ENCODE measurements at places on chromosomes 3 and 15.

DNA sequence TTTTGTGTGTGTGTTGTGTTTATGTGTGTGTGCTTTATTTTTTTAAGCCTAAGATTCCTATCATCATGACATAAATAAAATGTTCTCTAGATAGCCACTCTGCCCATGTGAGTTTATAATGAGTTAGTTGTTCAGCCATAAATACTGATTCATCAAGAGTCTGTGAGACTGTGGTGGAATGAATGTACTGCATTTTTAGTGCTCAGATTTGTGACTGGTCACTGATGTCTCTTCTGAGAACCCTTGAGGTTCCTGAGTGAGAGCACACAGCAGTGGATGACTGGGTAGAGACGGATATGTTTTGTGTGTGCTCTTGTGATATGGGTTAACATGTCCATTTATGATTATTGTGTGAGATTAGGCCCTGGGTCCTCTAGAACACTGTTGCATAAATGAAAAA lies 51.2 kb downstream of the SETD5 start:
- DNase-seq = no peak

- DNase-seq = no peak
Measured at GRCh38 chr3:190059242-190059590, 61.5 kb downstream of the P3H2 start.

GRCh38 chr3:186115239-186115996 lies 6.5 kb upstream of the ETV5 start:
- DNase-seq = no peak

DNA sequence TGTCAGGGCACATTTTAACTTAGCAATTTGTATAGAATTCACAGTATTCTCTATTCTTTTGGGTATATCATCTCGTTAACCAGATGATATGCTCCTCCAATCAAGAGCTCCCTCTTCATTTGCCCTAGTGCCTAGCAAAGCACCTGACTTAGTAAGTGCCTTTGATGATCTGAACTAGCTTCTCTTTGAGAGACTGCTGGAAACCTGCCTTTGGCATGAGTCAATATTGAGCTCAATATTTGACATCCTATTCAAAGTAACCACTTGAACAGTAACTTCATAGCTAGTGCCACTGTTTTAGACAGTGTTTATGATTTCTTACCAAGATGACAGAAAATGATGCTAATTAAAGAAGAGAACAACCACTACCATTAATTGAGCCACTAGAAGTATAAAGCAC lies 696.3 kb upstream of the UBE2E2 start:
- DNase-seq = peak; percentile 6

- DNase-seq = no peak
Measured at GRCh38 chr3:44264146-44264545, 22.5 kb downstream of the TOPAZ1 start.

GRCh38 chr15:70892912-70893560 lies 410 bp downstream of the LRRC49 start:
- DNase-seq = no peak

DNA sequence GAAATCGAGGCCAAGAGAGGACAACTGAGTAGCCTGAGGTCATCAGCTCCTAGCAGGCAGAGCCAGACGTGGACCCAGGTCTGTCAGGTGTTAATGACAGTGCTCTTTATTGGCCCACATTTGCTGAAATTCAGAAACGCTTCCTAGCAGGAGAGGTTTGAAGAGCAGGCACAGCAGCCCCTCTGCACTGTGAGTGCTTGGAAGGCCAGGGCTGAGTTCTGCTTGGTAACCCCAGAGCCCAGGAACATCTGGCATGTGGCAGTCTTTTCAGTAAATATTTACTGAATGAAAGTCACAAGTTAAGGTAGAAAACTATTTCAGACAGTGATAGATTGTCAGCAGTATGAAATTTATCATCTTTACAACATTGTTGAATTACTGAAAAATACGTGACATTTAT lies 102.4 kb downstream of the PLCL2 start:
- no peak for DNase-seq

DNA sequence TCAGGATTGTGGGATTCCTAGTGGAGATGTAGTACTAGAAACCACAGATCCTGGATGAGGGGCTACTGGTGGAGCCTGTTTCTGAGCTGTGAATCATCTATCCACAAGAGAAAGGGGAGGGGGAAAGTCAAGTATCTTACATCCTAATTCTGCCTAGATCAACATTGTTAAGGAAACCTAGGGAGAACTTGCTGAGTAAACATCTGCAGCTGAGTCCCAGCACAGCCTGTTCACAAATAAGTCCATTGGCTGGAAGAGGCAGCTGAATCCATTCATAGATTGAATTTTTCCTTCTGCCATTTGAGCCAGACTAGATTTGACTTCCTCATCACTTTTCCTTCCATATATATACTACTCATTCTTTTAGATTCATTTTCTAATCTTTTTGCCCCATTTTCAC lies 460.5 kb downstream of the TUSC7 start:
- DNase-seq = peak; percentile 12

- DNase-seq = no peak
Measured at GRCh38 chr15:39419651-39420050, 161.2 kb upstream of the THBS1 start.

DNA sequence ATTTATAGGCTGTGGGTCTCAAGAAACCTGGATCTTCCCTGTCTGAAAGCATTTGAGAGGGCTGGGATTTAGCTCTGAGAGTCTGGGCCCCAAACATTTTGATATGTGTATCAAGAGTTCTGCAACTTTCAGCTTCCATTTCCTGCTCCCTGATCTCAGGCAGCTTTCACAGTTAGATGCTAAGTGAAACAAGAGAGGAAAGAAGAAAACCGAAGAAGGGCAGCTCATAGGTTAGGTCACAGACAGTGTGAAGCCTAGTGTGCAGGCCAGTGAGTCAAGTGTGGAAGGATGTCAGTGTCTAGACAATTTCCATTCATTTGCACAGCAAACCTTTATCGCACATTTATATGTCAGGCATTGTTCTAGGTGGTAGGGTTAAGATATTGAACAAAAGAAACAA lies 173.6 kb upstream of the PROK2 start:
- DNase-seq = no peak

DNA sequence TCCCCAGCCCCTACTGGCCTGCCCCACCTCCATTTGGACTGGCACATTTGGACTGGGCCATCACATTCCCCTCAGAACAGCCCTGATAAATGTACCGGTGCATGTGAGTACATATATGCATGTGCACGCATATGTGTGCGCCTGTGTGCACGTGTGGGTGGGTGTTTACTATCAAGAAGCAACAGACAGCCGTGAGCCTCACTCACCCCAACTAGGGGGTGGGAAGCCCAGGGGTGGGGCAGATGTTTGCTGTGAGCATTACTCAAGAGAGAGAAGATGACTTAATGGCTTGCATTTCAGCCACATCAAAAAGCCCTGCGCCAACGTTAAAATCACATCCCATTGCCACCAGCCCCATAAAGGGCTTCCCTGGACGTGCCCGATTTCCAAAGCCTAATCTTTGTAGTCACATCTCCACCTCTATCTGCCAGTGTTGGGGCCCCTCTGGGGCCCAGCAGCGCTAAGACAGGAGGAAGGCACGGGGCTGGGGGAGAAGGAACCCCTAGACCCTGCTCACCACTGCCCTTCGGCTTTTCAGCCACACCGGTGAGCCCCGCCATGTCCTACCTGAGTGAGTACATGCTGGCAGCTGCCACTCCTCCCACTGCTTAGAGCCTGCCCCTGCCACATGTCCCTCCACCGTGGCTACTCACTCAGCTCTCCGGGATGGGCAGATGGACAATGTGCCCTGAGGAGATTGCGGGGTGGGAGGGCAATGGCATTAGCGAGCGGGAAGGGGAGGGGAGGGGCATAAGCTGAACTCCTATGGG lies 10.9 kb downstream of the ITIH3 start:
- no peak for DNase-seq

DNA sequence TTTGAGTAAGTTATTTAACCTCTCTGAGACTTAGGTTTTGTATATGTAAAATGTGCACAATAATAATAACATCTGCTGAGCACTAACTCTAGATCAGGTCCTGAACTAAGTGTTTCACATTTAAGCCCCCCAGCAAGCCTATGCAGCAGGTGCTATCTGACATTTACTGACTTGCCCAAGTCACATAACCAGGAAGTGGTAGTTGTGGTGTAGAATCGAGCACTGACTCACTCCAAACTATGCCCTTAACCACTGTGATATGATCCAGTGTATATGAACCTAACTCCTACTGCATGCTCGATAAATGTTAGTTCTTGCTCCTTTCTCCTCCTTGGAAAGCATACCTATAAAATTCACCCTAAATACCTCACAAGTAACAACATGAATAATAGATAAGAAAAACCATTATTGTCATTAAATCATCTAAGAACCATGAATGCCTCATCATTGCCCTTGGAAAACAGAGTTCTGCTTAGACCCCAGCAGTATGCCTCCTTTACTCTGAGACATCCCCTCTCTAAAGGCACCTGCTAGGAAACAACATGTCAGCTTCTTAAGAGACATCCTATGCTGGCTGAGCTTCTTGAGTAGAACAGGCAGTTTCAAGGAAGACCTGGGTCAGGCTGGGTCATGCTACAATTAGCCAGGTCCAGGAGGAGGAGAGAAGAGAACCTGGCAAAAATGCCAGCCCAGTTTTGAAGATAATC lies 3.0 kb upstream of the SHC4 start:
- no peak for DNase-seq

- no peak for DNase-seq
Measured at GRCh38 chr15:39898317-39898716, 21.7 kb downstream of the GPR176 start.
